ENCODE measurements at places on chromosomes 13 and 19. TPM values are rescaled to one million over a fixed set of nuclear protein-coding genes. Genes with fewer than 3 reads are reported as not detected.

GRCh38 chr13:35157143-35157755, 215.2 kb downstream of the NBEA start:
- no peak overlapping the region for H3K27ac ChIP-seq
- DNase-seq = peak; percentile 71
- H3K4me1 ChIP-seq = peaks cover 10% of the 10 kb centered on the region
- no peaks in the 10 kb centered on the region for H3K27me3 ChIP-seq

DNA sequence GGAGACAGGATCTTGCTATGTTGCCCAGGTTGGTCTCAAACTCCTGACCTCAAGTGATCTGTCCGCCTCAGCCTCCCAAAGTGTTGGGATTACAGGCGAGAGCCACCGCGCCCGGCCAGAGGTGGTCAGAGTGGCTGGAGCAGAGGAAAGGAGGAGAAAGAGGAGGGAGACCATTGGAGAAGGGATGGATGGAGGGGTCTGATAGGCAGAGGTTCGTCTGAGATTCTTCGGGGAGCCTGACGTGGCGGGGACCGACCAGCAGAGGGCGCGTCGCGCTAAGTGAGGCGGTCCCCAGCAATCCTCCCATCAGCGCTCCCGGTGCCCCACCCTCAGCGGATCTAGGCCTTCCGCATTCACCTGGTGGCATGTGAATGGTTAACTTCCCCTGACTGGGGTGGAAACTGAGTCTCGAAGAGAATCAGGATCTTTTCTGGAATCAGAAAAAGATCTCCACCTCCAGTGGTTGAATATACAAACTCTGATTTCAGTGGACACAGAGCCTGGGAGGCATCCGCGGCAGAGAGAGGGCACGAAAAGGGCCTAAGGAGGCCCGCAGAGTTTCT, 8.8 kb downstream of the GTPBP3 start:
- no peak overlapping the region for H3K4me3 ChIP-seq

DNA sequence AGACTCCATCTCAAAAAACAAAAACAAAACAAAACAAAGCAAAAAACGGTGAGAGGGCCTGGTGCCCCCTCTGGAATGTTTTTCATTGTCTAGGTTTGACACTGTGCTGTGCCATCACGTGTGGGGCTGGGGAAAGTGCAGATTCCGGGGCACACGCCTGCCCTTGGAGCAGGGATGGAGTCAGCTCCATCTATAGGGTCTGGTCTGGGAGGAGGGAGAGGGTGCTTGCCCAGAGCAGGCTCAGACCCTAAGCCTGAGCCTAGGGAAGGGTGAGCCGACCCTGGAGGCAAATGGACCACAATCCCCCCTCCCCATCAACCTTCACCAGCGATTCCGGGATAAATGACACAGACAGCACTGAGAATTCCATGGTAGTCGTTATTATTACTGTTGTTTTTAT, 10.9 kb upstream of the ZBTB32 start:
- no peak for DNase-seq
- H3K36me3 ChIP-seq = no peaks in the 10 kb centered on the region
- no peak overlapping the region for H3K4me3 ChIP-seq
- H3K27me3 ChIP-seq = no peaks in the 10 kb centered on the region

- H3K27ac ChIP-seq = no peak overlapping the region
- no peaks in the 10 kb centered on the region for H3K4me1 ChIP-seq
- H3K36me3 ChIP-seq = peaks cover 48% of the 10 kb centered on the region
- DNase-seq = peak; percentile 55
- no peaks in the 10 kb centered on the region for H3K27me3 ChIP-seq
- H3K4me3 ChIP-seq = no peak overlapping the region
These were observed 8.5 kb upstream of the ZNF91 start for GRCh38 chr19:23403581-23404324.

GRCh38 chr13:60629158-60629557, 232.1 kb downstream of the TDRD3 start:
- no peak overlapping the region for H3K4me3 ChIP-seq
- DNase-seq = peak; percentile 16
- no peak overlapping the region for H3K27ac ChIP-seq
- no peaks in the 10 kb centered on the region for H3K36me3 ChIP-seq
- no peaks in the 10 kb centered on the region for H3K4me1 ChIP-seq
- no peaks in the 10 kb centered on the region for H3K27me3 ChIP-seq

GRCh38 chr13:107351305-107351704, 783.4 kb upstream of the ARGLU1 start:
- H3K4me1 ChIP-seq = peaks cover 9% of the 10 kb centered on the region
- peak; percentile 69 for DNase-seq
- H3K27me3 ChIP-seq = no peaks in the 10 kb centered on the region
- H3K36me3 ChIP-seq = no peaks in the 10 kb centered on the region

DNA sequence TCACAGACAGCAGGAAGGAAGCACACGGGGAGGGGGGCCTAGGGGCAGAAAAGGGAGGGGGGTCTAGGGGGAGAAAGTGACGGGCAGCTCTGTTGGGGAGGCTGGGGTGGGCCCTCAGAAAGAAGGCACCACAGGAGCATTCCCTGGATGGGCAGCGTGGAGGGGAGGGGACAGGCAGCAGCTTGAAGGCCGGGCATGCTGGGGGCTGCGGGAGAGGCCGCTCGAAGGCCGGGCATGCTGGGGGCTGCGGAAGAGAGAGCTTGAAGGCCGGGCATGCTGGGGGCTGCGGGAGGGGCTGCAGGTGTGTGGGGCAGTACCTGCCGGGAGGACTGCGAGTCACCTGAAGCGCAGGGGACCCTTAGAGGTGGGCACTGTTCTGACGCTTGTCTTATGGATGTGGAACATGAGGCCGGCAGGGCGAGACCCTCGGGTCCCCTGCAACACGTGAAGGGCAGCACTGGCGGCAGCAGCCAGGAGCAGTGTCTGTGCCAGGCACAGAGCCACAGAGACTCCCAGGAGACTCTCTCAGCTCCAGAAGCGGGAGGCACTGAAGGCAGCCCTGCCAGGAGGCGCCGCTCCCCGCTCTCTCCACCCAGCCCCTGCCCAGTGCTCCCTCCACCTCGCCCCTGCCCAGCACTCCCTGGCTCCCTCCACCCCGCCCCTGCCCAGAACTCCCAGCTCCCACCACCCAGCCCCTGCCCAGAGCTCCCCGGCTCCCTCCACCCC, 13.3 kb downstream of the ZNF787 start:
- H3K4me1 ChIP-seq = peaks cover 52% of the 10 kb centered on the region
- H3K27me3 ChIP-seq = no peaks in the 10 kb centered on the region
- no peak overlapping the region for H3K27ac ChIP-seq
- no peaks in the 10 kb centered on the region for H3K36me3 ChIP-seq
- DNase-seq = peak; percentile 48

DNA sequence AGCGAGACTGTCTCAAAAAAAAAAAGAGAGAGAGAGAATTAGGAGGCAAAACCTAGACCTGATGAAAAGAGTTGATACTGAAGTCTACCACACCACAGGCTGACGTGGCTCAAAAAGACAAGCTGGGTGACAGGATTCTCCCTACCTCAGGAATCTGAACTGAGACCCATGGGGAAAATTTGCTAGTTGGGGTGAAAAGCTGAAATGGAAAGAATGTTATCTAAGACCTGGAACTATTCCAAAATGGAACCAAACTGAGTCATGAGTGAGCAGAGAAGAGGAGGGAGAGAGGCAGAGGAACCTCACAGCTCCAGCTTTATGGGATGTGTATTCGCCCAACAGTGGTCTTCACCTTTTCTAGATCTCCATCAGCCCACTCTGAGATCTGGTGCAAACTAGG, 11.7 kb downstream of the SMG9 start:
- no peaks in the 10 kb centered on the region for H3K4me1 ChIP-seq
- H3K27ac ChIP-seq = no peak overlapping the region
- no peak for DNase-seq

GRCh38 chr19:728011-728410, 19.3 kb downstream of the PALM start:
- H3K27ac ChIP-seq = no peak overlapping the region
- H3K36me3 ChIP-seq = no peaks in the 10 kb centered on the region
- no peaks in the 10 kb centered on the region for H3K4me1 ChIP-seq
- no peaks in the 10 kb centered on the region for H3K27me3 ChIP-seq
- no peak for DNase-seq

DNA sequence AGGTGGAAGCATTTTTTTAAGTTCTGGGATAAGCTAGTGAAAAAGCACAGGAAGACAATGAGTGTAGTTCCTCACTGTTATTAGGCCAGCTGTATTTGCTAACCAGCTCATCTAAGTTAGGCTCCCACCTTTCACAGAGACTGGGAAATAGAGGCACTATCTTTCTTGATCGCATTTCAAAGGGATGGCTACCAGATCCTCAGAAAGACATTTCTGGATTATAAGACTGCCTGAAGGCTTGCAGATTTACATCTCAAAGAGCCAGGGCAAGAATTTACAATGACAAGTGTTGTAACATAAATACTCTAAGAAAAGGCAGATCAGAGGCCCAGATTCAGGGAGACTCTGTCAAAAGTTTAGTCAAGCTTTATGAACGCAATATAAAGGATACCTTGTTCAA, 1005.5 kb downstream of the PCDH9 start:
- no peak overlapping the region for H3K4me3 ChIP-seq
- DNase-seq = peak; percentile 90
- H3K27ac ChIP-seq = no peak overlapping the region

GRCh38 chr13:40503011-40503410, 163.4 kb downstream of the FOXO1 start:
- H3K27me3 ChIP-seq = no peaks in the 10 kb centered on the region
- H3K4me3 ChIP-seq = no peak overlapping the region
- DNase-seq = no peak
- H3K4me1 ChIP-seq = peaks cover 10% of the 10 kb centered on the region

GRCh38 chr13:101398920-101399319, 17.4 kb downstream of the NALCN start:
- H3K4me1 ChIP-seq = no peaks in the 10 kb centered on the region
- H3K36me3 ChIP-seq = no peaks in the 10 kb centered on the region
- H3K27me3 ChIP-seq = no peaks in the 10 kb centered on the region
- no peak overlapping the region for H3K4me3 ChIP-seq
- no peak for DNase-seq
- H3K27ac ChIP-seq = no peak overlapping the region

DNA sequence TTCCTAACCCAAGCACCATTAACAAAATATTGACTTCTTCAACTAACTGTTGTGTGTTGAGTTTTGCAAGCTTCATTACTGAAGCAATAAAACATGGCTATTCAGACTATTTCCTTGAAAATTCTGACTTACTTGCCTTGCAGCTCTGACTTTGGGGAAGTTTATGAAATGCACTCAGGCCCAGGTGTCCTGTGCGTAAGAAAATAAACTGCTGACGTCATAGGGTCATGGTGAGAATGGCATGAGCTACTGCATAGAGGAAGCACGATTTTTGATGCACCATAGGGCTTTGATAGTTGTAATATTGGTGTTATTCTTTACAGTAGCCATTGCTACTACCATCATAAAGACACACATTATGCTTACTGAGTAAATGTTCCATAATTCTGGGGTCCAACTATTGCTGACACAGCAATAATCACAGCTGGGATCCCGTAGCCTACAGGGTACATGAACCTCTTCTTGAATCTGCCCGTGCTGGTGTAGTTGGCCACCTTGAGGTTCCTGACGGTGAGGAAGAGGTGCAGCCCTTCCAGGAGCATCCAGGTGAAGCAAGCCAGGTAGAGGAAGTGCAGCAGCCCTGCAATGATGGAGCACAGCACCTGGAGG, 57.9 kb downstream of the MBD3L2B start:
- DNase-seq = no peak
- no peaks in the 10 kb centered on the region for H3K27me3 ChIP-seq
- H3K4me3 ChIP-seq = no peak overlapping the region
- H3K36me3 ChIP-seq = peaks cover 3% of the 10 kb centered on the region
- no peak overlapping the region for H3K27ac ChIP-seq

- no peaks in the 10 kb centered on the region for H3K27me3 ChIP-seq
- H3K27ac ChIP-seq = no peak overlapping the region
- DNase-seq = no peak
- no peaks in the 10 kb centered on the region for H3K4me1 ChIP-seq
- no peak overlapping the region for H3K4me3 ChIP-seq
These were observed 27.0 kb downstream of the ZMYM5 start for GRCh38 chr13:19836472-19836871.

The OLFM4 gene
- total RNA-seq = not detected

Data from GM23338 (cell line).